ENCODE measurements at places on chromosomes 3 and 15. TPM values are rescaled to one million over a fixed set of nuclear protein-coding genes. Genes with fewer than 3 reads are reported as not detected.

DNA sequence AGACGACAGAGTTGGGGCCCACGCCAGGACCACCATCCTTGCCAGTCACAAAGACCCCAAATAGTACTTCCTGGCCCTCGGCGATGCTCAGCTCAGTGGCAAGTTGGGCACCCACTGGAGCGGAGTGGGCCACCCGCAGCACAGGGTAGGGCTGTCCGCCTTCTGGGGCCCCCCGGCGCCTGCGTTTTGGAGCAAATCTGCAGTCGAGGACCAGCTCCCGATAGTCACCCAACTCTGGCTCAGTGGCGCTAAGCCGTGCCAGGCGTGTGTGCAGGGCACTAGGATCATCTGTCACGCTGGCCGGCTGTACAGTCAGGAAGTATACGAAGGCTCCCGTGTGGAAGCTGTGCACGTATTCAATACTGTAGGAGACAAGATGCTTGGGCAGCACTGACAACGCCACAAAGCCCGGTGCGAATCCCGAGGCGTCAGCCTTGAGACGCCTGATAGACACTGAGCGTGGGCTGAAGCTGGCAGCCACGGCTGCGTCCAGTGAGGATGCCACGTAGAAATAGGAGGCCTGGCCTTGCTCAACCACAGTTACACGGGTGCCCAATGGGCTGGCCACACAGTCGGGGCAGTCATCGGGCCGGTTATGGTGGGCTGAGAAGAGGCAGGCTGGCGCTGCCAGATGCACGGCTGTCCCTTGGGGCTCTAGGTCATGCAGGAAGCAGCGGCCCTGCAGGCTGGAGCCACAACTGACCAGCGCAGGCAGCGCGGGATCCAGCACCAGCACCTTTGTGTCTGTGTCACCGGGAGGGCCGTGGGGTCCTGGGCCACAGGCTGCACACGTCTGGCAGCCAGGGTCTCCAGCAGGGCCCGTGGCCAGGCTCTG is 945 bp downstream of the MST1R start:
- DNase-seq = peak; percentile 25

Gene RTF1
- total RNA-seq = 28.8 TPM

Gene NANOGP8
- 0.34 TPM for total RNA-seq

GRCh38 chr3:128395500-128396162 is 71.1 kb downstream of the DNAJB8 start:
- DNase-seq = no peak

- DNase-seq = no peak
Observed at GRCh38 chr3:48851407-48851806, 3.7 kb upstream of the PRKAR2A start.

All from left colon (tissue), 2 donors.